Umbilical cord (tissue), 2 donors: ENCODE measurements at places on chromosomes 11 and 22. TPM values are rescaled to one million over a fixed set of nuclear protein-coding genes. Genes with fewer than 3 reads are reported as not detected.

DNA sequence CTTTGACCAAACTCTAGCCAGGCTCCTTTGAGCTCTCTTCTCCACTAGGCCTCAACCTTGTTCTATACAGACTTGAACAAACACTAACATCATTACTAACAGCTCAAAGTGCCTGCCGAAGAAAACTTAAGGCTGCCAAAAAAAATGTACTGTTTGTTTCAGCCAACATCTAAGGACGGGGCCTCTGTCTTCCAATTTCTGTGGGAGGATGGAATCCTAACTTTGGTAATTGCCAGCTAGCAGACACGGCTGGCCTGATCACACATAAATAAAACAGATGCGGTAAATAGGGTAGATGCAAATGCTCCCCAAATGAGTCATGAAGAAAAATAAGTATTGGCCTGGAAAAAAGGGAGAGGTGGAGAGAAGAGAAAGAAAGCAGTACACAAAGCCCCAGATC, 394.3 kb downstream of the TMEM135 start:
- DNase-seq = peak; percentile 22

- no peak for DNase-seq
These were observed 47.2 kb downstream of the MRGPRX2 start for GRCh38 chr11:19013181-19013857.

DNA sequence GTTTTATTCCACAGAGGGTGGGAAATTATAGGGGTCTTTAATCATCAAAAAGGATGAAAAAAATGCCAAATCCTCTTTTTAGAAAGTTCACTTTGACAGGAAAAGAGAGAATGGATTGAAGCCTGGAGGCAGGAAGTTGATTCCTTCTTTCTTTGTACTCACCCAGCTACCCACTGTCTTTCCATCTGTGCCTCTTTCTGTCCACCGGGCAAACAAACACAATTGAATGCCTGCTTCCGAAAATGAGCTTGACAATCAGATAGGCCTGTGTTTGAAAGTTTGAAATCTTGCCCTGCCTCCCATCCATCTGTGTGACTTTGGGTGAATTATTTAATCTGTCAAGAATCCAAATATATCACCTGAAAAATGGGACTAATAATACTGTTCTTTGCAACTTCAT, 81.1 kb downstream of the SCN3B start:
- no peak for DNase-seq

GRCh38 chr11:11073996-11074395, 216.1 kb upstream of the ZBED5 start:
- DNase-seq = no peak

DNA sequence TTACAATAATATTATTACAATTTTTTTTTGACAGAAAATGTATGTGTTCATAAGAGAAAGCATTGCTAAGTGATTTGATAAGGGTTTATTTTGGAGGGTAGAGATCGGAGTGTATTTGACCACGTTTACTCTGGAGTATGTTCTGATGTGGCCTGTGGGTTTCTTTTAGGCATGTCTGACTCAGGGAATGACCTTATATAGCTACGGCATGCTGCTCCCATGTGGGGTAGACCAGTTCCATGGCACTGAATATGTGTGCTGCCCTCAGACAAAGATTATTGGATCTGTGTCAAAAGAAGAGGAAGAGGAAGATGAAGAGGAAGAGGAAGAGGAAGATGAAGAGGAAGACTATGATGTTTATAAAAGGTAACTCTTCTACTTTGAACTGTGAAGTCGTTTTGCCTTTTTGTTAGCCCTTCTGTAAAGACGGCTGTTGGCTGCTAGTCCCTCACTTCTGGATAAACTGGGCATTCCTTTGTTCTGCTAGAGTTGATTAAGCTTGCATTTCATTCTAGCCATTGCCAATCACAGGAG, 38.1 kb upstream of the ST14 start:
- no peak for DNase-seq

DNA sequence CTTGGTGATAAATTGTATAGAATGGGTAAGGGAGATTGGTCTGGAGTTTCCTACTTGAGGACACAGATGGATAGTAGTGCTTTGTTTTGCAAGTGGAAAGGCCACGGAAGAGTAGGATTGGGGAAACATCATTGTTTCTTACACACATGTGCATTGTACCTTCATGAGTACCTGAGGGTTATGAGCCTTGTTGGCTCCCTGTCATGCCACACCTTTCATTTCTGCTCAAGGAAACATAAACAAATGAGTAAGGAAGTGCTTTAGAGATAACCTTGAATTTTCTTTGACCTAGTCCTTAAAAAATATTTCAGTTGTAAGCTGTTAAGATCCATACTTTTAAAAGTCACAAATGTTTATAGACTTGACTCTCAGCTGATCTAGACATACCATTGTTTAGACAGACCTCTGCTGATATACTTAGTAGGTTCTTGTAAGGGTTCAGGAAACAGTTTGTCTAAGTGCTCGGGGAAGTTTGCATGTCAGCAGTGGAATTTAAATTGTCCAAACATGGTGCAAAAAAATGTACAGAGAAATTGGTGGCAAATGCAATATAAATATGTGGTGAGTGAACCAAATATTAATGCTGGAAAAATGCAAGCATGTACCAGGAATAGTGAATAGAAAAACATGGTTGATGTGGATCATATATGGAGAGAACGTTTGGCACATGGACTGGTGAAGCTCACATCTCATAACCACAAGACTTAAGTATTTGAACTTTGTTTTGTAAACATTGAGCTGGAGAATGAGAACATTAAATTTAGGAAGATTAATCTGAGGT, 40.9 kb downstream of the GAS2 start:
- DNase-seq = no peak

- DNase-seq = no peak
These were observed 100.0 kb downstream of the TMEM135 start for GRCh38 chr11:87137711-87138110.

- DNase-seq = no peak
These were observed 31.7 kb upstream of the PDE3B start for GRCh38 chr11:14611939-14612338.

GRCh38 chr22:20425566-20426258, 11.9 kb downstream of the SCARF2 start:
- DNase-seq = no peak

POU2F3 gene
- 3.1 TPM for total RNA-seq

DNA sequence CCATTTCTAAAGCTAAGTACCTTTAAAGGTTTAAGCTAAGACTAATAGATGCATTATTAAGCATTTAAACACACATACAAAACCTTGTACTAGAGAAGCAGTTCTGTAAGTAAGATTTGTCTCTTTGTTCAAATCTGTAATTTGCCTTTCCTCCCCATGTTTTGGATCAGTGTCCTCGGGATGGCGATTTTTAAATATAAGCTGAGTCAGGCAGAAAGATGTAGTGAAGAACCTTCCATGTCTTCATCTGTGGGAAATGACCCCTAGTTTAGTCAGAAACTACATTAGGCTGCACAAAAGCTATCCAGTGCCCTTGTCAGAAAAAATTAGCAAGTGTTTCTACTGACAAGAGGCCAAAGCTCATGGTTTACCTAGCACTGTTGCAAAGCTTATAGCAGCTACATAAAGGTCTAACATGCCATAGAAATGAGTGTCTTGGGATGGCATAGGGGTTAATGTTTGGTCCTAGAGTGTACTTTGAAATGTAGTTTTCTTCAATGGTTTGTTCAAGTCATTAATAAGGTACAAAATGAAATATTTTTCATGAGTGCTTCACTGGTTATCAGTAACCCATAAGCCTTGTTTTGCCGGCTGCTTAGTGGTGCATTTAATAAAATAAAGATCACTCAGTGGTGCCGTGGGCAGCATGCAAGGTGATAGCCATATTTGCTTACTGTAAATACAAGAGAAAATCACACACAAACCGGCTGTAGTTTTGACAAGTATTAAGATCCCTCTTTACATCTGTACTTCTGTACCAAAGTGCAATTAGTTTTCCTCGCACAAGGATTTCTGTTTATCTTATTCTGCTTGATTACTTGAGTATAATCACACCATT, 139.8 kb downstream of the ELP4 start:
- DNase-seq = no peak

DNA sequence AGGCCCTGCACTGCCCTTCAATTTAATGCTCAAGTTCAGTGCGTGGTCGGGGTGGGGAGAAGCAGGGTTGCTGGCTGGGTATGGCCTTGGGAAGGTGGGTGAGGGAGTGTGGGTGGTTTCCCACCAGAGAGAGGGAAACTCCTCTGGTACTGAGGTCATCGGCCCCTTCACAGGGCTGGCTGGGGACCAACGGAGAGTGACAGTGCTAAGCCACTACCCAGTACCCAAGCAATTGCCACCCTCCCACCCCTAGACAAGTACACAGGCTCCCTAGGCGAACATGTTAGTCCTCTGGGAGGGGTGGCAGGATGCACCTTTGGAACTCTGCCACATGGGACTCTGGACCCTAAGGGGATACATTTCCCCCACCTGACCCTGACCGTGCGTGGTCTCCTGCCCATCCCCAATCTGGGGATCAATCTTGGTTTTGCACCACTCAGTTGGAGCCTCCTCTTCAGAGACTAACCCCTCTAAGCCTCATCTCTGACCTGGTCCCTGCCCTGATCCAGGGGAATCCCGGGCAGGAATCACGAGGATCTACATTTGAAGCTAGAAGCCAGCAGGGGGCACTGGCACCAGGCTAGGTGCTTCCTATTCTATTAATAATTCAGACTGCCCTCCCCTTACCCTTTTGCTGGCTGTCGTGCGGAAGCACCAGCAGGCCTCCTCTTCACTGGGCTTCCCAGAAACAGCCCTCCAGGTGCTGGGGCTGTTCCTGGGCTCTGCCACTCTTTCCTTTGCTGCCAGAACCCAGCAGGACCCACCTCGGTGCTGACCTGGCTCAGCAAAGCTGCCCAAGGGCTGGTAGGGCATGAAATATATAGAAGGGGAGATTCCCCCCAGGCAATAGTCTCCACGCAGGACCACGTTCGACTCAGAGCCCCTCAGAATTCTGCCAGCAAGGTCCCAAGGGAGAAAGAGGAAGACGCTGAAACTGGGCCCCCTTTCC, 377.7 kb downstream of the TENM4 start:
- DNase-seq = no peak

GRCh38 chr11:10637731-10638151, 55.8 kb downstream of the IRAG1 start:
- DNase-seq = no peak

CRYBA4 gene
- not detected for total RNA-seq

GRCh38 chr11:81112718-81113117, 1620.9 kb downstream of the FAM181B start:
- no peak for DNase-seq

IGLL5 gene
- total RNA-seq = 1.9 TPM

DNA sequence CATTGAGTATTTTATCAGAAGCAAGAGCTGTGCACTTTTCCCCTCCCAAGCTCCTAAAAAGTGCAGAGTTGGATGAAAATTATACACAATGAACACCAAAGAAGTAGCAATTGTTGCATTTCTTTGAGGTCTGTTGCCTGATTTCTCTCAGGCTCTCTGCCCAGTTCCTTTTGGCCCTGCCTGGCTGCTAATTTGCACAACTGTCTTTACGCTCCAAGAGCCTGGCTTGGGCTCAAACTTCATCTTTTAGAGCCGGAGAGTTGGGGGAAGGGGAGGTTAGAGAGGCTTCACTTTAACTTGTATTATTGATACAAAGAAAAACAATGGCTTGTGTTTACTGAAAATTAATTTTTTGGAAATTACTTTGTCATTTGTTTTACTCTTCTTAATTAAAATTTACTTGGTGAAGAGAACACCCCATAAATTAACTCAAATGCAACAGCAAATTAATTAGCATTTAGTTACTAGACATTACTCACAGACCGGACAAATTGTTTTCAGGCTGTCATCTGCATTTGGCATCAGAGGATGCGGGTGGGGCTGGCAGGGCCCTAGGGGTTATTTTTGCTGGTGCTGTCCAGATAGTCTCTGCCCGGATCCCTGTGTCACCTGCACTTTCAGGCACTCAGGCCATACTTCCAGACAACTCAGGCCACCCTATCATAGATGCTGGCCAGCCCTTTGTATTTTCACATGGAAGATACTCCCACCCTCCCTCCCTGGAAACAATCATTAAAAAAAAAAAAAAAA, 407.3 kb downstream of the NXPE2 start:
- DNase-seq = peak; percentile 27

GRCh38 chr11:74312326-74312725, 886 bp upstream of the P4HA3 start:
- no peak for DNase-seq

DNA sequence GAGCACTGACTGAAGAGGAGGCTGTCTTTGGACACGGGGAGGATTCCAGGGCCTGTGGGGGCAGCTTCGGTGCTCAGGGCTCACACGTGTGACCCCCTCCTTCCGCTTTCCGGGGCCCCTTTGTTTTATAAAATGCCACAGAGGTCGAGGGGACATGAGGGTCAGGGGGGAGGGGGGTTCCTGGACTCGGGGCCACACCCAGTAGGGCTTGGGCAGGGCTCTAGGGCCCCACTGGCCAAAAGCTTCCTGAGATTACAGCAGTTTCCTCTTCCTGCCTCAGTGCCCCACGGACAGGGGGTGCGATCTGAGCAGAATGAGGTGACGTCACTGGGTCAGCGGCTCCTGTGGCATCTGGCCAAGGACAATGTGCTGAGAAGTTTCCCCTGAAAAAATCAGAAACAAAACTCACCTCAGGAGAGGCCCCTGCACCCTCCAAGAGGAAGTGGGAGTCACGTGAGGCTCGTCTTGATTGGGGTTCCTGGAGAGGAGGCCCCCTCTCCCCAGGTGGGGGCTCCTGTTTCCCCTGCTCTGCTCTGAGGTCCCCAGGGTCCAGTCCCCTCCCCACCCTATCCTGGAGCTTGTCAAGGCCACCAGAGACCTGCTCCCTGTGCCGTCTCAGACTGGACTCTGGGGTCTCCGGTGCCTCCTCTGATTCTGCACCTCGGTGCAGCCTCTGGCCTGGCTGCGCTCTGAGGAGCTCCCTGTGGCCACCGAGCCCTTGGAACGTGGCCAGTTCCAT, 6.4 kb upstream of the IFITM3 start:
- peak; percentile 83 for DNase-seq
